Neural progenitor cell (in vitro differentiated cells): ENCODE measurements at places on chromosomes 16 and 17. TPM values are rescaled to one million over a fixed set of nuclear protein-coding genes. Genes with fewer than 3 reads are reported as not detected.
A peak's percentile ranks its signal among the peaks of the same experiment; 100 is the strongest.

- H3K4me1 ChIP-seq = peaks cover 8% of the 10 kb centered on the region
- peak; percentile 94 for DNase-seq
- peak within 1 kb of the TSS; percentile 99 for H3K27ac ChIP-seq
Measured at GRCh38 chr16:30698816-30699614, at the start of gene SRCAP. TSS of gene SRCAP (plus strand) at chr16:30699171. CDS start at chr16:30700825, 1,654 bp downstream.

DNA sequence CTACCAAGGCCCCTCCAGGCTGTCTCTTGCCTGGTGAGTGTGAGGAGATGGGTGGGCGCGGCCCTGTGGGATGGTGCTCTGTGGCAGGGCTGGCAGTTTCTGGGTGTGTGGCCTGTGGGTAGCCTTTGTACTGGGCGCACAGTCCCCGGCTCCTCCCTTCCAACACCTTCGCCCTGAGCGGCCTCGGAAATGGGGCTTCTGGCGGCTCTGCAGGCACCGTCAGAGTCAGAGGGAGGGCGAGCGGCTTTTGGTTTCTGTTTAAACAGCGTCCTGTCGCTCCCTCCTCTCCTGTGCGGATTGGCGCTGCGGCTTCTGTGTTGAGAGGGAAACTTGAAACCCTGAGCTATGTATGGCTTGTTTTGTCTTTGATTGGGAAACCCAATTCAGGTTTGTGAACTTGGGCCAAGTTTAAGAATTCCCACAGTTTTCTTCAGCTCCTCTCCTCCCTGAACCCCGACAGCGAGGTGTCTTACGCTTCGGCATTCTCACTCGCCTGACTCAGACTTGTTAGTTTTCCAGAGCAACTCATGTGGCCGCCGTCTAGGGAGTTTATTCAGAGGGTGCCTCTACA is 8.3 kb upstream of the ZNF750 start:
- no peak overlapping the region for H3K27ac ChIP-seq
- no peaks in the 10 kb centered on the region for H3K36me3 ChIP-seq
- H3K4me3 ChIP-seq = no peak overlapping the region
- DNase-seq = no peak

- H3K4me1 ChIP-seq = peaks cover 6% of the 10 kb centered on the region
- H3K27me3 ChIP-seq = no peaks in the 10 kb centered on the region
- H3K36me3 ChIP-seq = no peaks in the 10 kb centered on the region
Measured at GRCh38 chr16:30525844-30526136, 576 bp downstream of the ZNF768 start.

DNA sequence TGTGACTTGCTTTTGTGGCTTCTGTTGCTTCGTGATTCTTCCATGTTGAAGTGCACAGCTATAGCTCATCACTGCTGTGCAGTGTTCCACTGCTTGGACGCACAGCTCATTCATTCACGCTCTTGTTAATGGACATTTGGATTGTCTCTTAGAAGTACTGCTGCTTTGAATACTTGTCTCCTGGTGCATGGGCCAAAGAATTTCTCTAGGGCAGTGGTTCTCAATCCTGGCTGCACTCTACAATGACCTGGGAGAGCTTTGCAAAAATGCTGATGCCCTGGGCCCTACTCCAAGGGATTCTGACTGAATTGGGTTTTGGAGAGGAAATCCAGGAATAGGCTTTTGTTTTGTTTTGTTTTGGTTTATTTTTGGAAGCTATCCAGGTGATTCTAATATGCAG is 20.0 kb downstream of the CCL17 start:
- no peaks in the 10 kb centered on the region for H3K27me3 ChIP-seq
- DNase-seq = no peak
- H3K4me1 ChIP-seq = peaks cover 11% of the 10 kb centered on the region

The PDE6G gene
- total RNA-seq = not detected in 2 replicates

The SGCA gene
- total RNA-seq = 1.5 TPM in 1 of 2 replicates, not detected in the other

GRCh38 chr17:4939546-4939795 is 375 bp downstream of the SLC25A11 start:
- peak overlapping the region; percentile 78 for H3K4me3 ChIP-seq
- H3K4me1 ChIP-seq = peaks cover 16% of the 10 kb centered on the region
- no peaks in the 10 kb centered on the region for H3K27me3 ChIP-seq
- H3K27ac ChIP-seq = peak overlapping the region; percentile 89

The TNFSF13 gene
- total RNA-seq = 0.37 TPM in 1 of 2 replicates, not detected in the other

The CHST6 gene
- total RNA-seq = 6.2 and 12.5 TPM in 2 replicates

- H3K36me3 ChIP-seq = no peaks in the 10 kb centered on the region
- H3K27ac ChIP-seq = no peak overlapping the region
- H3K27me3 ChIP-seq = peaks cover 100% of the 10 kb centered on the region
- no peak overlapping the region for H3K4me3 ChIP-seq
Measured at GRCh38 chr16:56630134-56630533, 2.3 kb upstream of the MT1M start.

The KCNJ12 gene
- total RNA-seq = 0.56 and 1.8 TPM in 2 replicates

DNA sequence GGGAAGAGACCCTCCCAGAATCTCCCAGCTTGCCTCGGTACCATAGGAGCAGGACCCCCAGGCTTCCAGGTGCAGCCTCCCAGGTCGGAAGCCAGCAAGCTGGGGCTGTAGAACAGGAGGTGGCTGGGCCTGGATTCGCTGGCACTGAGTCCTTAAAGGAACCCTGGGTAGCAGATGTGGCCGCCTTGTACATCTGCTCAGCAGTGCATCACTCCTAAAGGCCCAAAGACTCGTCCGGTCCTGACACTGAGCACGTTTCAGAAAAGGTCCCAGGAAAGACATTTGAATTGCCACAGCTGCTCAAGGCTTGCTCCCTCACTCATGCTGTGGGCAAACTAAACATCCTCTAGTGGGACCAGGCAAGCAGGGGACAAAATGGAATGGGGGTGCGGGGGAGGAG is 172.8 kb downstream of the RAB11FIP4 start:
- no peak overlapping the region for H3K27ac ChIP-seq
- peaks cover 21% of the 10 kb centered on the region for H3K4me1 ChIP-seq
- no peak for DNase-seq
- H3K36me3 ChIP-seq = no peaks in the 10 kb centered on the region

The SETD1A gene
- 3.2 and 5.8 TPM in 2 replicates for total RNA-seq

DNA sequence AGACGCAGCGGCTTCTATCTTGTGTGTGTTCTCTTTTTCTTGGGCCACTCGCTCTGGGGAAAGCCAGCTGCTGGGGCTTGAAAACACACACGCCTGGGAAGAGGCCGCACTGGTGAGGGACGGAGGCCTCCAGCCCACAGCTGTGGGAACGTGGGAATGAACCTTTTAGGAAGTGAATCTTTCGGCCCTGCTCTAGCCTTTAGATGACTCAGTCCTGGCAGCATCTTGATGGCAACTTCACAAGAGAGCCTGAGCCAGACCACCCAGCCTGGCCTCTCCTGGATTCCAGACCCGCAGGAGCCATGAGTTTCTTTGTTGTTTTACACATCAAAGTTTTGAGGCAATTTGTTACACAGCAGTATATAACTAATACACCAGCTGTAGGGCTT is 2.2 kb upstream of the PDPK1 start:
- H3K27me3 ChIP-seq = peaks cover 13% of the 10 kb centered on the region
- H3K4me3 ChIP-seq = no peak overlapping the region
- no peaks in the 10 kb centered on the region for H3K36me3 ChIP-seq

GRCh38 chr17:76527430-76528111 is 9.9 kb downstream of the CYGB start:
- no peaks in the 10 kb centered on the region for H3K36me3 ChIP-seq
- peaks cover 13% of the 10 kb centered on the region for H3K27me3 ChIP-seq
- no peak overlapping the region for H3K27ac ChIP-seq
- no peak overlapping the region for H3K4me3 ChIP-seq

DNA sequence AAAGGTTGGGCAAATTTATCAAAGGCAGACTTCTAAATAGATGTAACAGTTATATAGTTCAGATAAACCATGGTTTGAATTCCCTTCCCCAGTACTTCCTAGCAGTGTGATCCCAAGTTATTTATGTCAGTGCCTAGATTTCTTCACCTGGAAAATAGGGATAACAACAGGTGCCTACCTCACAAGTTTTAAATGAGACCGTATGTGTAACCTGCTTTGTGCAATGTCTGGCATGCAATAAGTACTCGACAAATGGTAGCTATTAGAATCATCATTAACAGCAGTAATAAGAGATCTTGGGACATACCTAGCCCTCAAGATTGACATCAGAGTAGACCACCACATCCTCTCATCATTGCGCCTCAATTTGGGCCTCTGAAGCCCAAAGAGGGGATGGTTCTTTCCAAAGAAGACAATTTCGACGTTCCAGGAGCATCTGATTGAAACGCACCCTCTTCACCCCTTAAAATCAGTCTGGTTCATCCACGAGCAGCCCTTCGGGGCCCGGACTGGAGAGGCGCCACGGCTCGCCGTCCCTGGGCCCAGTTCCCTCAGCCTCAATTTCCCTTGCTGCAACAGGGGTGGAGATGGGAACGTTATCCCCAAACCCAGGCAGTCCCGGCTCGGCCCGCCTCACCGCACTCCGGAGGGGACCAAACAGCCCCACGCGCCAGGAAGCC is 541 bp downstream of the ACACA start:
- DNase-seq = no peak
- H3K27me3 ChIP-seq = no peaks in the 10 kb centered on the region
- no peaks in the 10 kb centered on the region for H3K36me3 ChIP-seq

The SLC35G6 gene
- not detected in 2 replicates for total RNA-seq

The NPB gene
- 2.8 TPM in 1 of 2 replicates, not detected in the other for total RNA-seq

- DNase-seq = no peak
- no peaks in the 10 kb centered on the region for H3K36me3 ChIP-seq
- no peak overlapping the region for H3K27ac ChIP-seq
- no peaks in the 10 kb centered on the region for H3K27me3 ChIP-seq
- H3K4me3 ChIP-seq = no peak overlapping the region
Measured at GRCh38 chr17:82835766-82836512, 3.9 kb downstream of the ZNF750 start.

GRCh38 chr17:46719891-46720290 is 98.6 kb downstream of the WNT3 start:
- no peak overlapping the region for H3K27ac ChIP-seq
- DNase-seq = no peak
- no peaks in the 10 kb centered on the region for H3K27me3 ChIP-seq

DNA sequence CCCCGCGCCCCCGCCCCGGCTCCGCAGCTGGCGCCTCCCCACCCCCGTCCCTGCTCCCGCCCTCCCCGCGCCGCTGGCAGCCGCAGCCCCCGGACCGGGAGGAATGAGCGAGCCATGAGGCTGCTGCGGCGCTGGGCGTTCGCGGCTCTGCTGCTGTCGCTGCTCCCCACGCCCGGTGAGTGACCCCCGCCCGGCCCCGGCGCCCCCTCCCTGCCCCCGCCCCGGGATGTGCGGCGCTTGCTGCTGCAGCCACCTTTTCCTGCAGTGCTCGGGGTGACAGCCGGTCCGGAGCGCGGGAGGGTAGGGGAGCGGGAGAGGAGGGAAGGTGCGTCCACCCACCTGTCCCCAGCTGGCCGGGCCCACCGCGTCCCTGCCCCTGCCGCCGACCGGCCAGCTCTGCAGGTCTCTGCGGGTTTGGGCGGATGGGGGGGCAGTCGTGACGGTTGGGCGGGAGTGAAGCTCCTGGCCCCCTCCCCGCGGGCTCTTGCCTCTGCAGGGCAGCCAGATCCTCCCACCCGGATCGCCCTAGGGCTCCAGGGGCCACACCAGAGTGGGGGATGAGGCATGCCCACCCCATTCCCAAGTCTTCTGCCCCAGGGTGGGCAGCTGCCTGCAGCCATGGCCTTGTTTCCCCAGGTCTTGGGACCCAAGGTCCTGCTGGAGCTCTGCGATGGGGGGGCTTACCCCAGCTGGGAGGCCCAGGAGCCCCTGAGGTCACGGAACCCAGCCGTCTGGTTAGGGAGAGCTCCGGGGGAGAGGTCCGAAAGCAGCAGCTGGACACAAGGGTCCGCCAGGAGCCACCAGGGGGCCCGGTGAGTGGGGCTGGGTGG is 513 bp downstream of the ADAM11 start:
- H3K27ac ChIP-seq = no peak overlapping the region
- peaks cover 17% of the 10 kb centered on the region for H3K4me1 ChIP-seq
- no peaks in the 10 kb centered on the region for H3K36me3 ChIP-seq
- peak overlapping the region; percentile 68 for H3K4me3 ChIP-seq
- DNase-seq = peak; percentile 25

The ABCA8 gene
- not detected in 2 replicates for total RNA-seq

DNA sequence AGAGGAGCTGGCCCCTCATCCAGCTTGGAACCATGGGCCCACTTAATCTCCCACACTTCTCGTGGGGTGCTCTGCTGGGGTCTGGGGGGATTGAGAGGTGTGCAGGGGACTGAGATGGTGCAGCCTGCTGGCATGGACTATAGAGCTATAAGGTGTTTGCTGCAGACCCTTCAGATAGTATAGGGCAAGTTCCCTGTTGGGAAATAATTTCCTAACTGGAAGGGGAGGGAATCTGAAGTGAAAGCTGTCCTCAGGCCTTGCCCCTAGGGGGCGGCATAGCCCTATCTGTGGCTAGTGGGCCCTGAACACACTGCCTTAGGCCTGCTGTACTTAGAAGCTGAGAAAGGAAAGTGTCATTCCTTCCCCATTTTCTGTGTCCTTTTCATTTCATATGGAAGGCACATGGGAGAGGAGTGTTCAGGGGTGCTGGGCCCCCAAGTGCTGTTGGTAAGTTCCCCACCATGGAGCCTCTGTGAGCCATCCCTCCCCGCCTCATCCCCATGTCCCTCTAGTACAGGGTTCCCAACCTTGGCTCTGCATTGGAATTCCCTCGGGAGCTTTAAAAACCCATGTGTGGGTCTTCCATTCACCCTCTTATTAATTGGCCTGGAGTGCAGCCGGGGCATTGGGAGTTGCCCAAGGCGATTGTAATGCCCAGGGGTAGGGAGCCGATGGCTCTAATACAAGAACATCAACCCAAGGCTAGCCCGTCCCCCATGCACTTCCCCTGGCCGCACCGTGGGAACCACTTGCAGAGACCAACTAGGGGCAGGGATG is 19.7 kb downstream of the GOSR2 start:
- DNase-seq = peak; percentile 86
- H3K36me3 ChIP-seq = no peaks in the 10 kb centered on the region
- H3K27ac ChIP-seq = no peak overlapping the region

The FNDC8 gene
- 0.25 TPM in 1 of 2 replicates, not detected in the other for total RNA-seq

DNA sequence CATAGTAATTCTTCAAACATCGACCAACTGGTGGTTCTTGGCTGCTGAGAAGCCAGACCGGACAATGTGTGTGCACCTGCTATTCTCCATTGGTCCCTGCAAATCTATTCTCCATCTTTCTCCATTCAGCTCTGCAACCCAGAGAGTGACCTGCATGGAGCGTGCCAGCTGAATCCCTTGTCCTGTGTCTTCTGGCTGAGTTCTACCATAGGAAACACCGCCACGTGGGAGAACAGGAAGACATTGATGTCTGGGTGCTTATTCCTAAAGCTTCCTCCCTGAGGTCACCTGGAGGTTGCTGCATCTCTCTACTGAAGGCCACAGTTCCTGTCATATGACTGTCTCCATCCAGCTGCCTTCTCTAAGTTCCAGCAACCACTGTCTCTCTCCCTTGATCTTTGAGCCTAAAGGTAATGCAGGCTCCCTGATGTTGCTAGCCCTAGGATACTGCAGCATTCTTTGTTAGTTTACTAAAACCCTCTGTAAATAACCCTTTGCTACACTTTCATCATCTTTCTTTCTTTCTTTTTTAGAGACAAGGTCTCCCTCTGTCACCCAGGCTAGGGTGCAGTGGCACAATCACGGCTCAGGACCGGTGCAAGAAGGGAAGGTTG is 10.6 kb upstream of the SMG1 start:
- no peak overlapping the region for H3K4me3 ChIP-seq
- H3K36me3 ChIP-seq = no peaks in the 10 kb centered on the region
- H3K27ac ChIP-seq = no peak overlapping the region
- no peak for DNase-seq
- H3K4me1 ChIP-seq = peaks cover 16% of the 10 kb centered on the region

The ITGB3 gene
- total RNA-seq = 0.47 TPM in 1 of 2 replicates, not detected in the other

The PIPOX gene
- 3.7 and 8.8 TPM in 2 replicates for total RNA-seq
